Natural killer cell (primary cell): ENCODE measurements at places on chromosomes 7 and 10. TPM values are rescaled to one million over a fixed set of nuclear protein-coding genes. Genes with fewer than 3 reads are reported as not detected.

DNA sequence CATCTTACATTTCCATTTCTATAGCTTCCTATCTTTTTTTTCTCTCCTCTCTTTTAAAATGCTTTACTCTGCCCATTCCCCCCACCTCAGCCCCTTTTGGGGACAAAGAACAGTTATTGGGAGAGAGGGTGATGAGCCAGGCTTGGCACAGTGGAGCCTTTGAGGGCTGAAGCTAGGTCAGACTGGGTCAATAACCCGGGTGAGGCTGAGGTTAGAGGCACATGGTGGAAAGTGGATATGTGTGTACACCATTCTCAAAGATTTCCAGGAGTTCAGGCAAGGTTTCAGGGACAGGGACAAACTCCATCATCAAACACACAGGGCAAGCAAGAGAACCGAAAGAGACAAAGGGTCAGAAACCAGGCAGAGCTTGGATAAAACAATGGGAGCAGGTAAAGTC is 11.5 kb downstream of the ABCB4 start:
- DNase-seq = no peak

The FKBP9 gene
- total RNA-seq = 2.3 TPM

The MKX gene
- total RNA-seq = not detected

The CAV1 gene
- not detected for total RNA-seq

GRCh38 chr10:21297603-21298383 is 227.7 kb downstream of the SKIDA1 start:
- no peak for DNase-seq
